SK-N-SH (cell line): ENCODE measurements at places on chromosomes 2 and 18. TPM values are rescaled to one million over a fixed set of nuclear protein-coding genes. Genes with fewer than 3 reads are reported as not detected.

GRCh38 chr2:121776885-121777698, 21.6 kb downstream of the TSN start:
- DNase-seq: no peak
- H3K36me3 ChIP-seq: no peaks in the 10 kb centered on the region
- peaks cover 16% of the 10 kb centered on the region for H3K4me1 ChIP-seq
- H3K4me3 ChIP-seq: no peak overlapping the region

The GLI2 gene
- polyA plus RNA-seq: 2.0 and 3.4 TPM in 2 replicates

The CWC22 gene
- polyA plus RNA-seq: 2.7 and 3.2 TPM in 2 replicates

GRCh38 chr2:237300739-237301138, 113.2 kb downstream of the COL6A3 start:
- no peaks in the 10 kb centered on the region for H3K36me3 ChIP-seq
- no peak for DNase-seq

The CCDC141 gene
- polyA plus RNA-seq: 0.02 TPM in 2 replicates
